Activated naive CD8-positive, alpha-beta T cell treated with anti-CD3 and anti-CD28 coated beads for 36 hours (primary cell): ENCODE measurements at places on chromosomes 4 and X.

DNA sequence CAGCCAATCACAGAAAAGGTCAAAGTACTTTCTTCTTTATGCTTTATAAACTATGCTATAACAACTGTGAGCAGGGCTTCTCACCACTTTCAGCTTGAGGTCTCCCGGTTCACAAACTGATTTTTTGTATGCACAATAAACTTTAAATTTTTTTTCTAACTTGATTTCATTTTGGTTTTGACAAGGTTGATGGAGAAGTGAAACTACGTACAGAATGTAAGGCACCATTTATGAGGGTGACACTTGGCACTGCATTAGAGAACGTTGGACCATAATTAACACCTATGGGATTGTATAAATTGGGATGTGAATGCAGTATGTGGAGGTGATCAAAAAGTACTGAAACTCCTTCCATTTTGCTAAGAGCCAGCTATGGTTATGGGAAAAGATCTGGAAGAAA lies 857.9 kb upstream of the HTR2C start:
- DNase-seq = no peak

GRCh38 chr4:157550028-157550427 lies 329.5 kb downstream of the GRIA2 start:
- no peak for DNase-seq

DNA sequence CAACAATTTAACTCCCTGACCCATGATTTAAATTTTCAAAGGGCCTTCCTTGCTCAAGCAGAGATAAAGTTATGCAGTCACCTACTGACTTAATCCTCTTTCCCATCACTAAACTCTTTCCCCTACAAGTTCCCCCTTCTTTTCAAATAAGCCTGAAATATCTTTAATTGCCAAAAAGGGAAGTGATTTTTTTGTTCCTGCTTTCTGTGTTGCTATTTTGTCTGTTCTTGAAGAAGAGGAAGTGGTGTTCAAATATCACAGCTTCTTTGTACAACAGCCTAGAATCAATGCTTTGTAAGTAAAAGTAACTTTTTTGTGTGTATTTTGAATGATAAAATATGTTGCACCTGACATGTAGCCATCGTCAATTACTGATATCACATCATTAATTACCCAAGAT lies 595.9 kb downstream of the CENPC start:
- DNase-seq = no peak

DNA sequence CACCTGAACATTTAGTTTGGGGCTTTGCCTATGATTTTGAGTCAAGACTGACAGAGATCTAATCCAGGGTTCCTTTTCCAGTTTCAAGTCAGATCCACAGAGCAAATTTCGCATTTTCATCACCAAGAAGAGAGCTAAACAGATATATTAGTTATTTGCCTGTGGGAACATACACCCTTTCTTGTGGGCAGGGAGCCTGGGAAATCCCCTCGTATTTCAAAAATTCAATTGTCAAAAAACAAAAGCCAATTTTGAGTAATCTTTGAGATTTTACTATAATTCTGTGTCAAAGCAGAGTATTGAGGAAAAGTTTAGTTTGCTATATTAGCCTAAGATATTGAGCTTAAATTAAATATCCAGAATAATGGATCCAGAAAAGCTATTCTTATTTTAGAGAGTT lies 56.6 kb downstream of the AFM start:
- DNase-seq = no peak

DNA sequence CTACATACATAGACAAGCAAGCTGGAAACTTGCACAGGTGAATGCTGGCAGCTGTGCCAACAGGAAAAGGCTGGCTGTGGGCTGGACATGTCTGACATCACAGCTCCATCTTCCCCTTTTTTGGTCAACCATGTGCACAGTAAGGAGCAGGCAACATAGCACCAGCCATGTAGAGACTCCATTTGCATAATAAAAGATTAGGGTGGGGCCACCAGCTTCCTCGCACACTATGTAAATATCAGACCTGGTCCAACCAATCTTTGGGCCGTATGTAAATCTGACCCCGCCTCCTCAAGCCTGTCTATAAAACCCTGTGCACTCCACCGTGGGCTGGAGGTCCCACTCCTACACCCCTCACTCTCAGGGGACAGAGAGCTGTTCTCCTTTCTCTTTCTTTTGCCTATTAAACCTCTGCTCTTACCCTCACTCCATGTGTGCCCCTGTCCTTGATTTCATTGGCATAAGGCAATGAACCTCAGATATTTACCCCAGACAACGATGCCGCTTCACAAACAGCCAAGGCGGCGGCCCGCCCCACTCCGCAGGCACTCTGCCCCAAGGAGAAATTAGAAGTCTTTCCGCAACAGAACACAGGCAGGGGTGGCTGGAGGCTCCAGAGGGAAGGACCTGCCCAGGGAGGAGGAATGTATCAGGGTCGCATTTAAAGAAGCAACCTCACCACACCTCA lies 862.2 kb downstream of the TRIML1 start:
- DNase-seq = no peak

GRCh38 chr4:39042366-39042765 lies 10.2 kb upstream of the TMEM156 start:
- DNase-seq = no peak

DNA sequence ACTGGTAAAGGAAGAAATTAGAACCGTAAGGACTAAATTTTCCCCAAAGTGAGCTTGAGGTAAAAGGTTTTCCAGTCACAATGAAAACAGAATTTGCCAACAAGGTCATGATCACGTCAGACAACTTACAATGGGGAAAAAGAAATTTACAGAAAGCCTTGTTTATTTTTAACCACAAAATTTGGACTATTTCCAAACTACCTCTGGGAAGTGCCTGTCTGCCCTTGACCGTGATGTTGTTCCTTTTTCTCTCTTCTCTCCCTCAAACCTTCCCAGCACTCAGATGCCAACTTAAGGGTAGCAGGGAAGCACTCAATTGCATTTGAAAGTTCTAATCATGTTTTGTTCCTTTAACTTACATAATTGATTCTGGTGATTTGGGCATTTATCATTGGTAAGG lies 32.5 kb downstream of the MEPE start:
- no peak for DNase-seq

DNA sequence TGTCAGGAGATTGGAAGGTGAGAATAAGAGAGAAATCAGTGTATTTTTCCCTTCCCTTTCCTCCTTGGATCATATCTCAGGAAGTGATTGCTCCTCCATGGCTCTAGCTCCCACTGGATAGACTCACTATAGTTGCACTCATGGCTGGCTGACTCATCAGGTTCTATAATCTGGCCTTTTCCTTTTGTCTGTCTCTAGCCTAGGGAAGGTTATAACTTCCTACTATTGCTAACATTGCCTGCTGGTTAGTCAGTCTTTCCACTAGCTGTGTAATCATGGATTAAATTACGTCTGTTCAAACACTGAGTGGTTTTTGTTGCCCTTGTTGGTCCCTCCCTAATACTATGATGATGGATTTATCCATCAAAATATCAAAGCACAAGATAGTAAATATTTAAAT lies 195.5 kb upstream of the VEGFC start:
- DNase-seq = no peak

- DNase-seq = no peak
These were observed 958.6 kb downstream of the STIM2 start for GRCh38 chr4:27819246-27819645.

DNA sequence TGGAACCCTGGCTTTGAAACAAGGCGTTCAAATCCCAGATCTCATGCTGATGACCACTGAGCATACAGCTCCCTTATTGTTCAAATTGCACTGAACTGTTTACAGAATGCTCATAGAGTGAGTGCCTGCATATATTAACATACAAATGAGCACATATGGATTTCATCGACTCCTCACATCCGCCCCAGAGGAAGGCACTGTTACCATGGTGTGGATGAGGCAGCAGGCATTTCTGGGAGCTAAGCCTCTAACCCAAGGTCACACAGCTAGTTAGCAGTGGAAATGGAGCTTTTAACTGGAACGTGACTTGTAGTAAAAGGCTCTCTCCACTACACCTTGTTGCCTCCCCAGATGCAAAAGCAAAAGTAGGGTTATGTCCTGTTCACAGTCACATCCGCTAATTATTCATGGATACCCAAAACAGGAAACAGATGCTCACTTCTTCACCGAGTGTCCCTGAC lies 289.7 kb downstream of the STK32B start:
- DNase-seq = no peak

DNA sequence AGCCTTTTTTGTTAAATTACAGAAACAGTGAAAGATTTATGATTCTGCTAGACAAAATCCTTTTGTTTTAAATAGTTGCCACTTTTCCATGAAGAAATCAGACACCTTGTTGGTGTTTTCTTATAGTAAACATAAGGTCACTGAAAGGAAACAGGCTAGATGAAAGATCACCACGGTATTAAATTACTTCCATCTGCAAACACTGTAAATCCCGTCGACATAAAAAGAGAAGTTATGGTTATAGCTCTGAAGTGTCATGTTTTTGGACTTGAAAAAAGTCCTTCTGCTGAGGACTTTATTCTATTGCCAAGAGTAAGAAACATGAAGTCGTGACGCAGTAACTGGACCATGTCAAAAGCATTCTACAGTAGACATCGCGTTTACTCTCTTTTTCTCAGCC lies 567.6 kb upstream of the SLIT2 start:
- DNase-seq = no peak

DNA sequence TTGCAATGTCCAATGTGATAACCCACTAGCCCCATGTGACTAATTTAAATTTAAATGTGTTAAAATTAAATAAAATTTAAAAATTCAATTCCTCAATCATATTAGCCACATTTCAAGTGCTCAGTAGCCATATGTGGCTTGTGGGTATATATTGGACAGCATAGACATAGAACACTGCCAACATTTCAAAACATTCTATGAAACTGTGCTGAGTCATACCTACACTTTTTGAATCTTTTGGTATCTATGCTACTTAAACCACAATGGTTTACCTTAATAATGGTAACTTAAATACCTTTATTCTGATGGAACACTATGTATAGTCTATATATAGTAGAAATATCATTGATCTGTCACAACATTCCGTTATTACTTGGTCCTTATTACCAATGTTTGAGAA lies 223.4 kb upstream of the ATOH1 start:
- no peak for DNase-seq

GRCh38 chrX:20529301-20529700 lies 262.6 kb upstream of the RPS6KA3 start:
- DNase-seq = no peak

GRCh38 chr4:107719207-107719921 lies 670 bp downstream of the PAPSS1 start:
- no peak for DNase-seq

DNA sequence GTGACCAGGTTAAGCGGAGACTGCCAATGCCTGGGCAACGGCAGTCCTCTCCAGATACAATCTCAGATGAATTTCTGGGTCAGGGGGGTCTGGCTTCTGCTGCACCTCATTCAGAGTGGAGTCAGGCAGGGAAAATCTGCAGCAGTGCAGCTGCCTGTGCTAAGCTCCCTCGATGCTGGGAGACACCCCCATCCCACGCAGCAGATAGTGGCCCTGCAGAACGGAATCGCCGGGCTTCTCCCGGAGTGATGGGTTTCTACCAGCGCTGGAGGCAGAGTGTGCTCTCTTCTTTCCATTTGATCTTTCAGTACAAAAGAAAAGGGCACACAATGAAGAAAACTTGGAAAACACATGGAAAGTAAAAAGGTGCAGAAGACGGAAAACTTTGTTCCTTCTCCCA lies 5.2 kb downstream of the ABLIM2 start:
- no peak for DNase-seq
